Uterus (tissue), 4 donors: ENCODE measurements at places on chromosomes 11 and 22. TPM values are rescaled to one million over a fixed set of nuclear protein-coding genes. Genes with fewer than 3 reads are reported as not detected.
A peak's percentile ranks its signal among the peaks of the same experiment; 100 is the strongest.

The CCDC15 gene
- total RNA-seq, result 1.5 TPM

The APOA5 gene
- total RNA-seq, result not detected

The LSP1 gene
- 22.6 TPM for total RNA-seq

The CYB561A3 gene
- 11.3 TPM for total RNA-seq

The DLG2 gene
- total RNA-seq, result 16.8 TPM

The TTC36 gene
- 1.8 TPM for total RNA-seq

The SDF2L1 gene
- 22.4 TPM for total RNA-seq

The BACE1 gene
- total RNA-seq, result 103 TPM

The NPTXR gene
- total RNA-seq, result 24.1 TPM

The CAVIN3 gene
- total RNA-seq, result 129 TPM

The RTN4R gene
- 12.9 TPM for total RNA-seq

The ARL2 gene
- 104 TPM for total RNA-seq

The RFPL2 gene
- not detected for total RNA-seq

- DNase-seq, result peak; percentile 13
These were observed 41.8 kb upstream of the TH start for GRCh38 chr11:2213384-2213842.

DNA sequence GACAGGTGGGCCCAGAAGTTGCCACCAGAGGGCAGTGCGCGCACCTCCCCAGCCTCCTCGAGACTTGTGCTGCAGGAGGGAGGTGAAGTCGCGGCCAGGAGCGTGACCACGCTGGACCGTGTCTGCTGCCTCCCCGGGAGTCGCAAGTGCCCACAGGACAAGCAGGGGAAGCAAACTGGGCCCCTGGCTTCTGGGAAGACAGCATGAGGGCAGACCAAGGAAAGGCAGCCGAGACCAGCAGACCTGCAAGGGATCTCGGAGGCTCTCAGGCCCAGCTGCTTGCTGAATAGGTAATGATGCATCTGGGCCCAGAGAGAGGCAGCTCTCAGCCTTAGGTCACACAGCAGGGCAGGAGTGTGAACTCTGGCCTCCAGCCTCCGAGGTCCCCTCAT lies 17.0 kb upstream of the IL2RB start:
- peak; percentile 86 for DNase-seq

- DNase-seq, result peak; percentile 74
These were observed 75.3 kb downstream of the FBLN1 start for GRCh38 chr22:45577746-45578523.

DNA sequence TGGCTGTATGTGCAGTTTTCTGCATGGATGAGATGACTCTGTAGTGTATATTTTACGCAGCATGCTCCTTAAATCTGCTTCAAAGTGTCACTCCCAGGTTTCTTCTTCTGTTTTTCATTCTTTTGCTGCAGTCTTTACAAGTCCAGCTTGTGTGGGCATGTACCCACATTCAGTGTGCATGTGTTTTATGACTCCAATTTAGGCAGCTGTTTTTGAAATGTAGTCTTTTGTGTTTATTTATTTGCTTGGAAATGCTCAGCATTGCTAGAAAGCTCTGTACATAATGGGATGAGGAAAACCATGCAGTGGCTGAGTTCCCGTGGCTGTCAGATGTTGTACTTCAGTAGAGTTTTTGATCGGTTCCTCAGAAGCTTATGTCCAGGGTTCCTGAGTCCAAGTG lies 138.5 kb downstream of the ARHGAP42 start:
- no peak for DNase-seq

DNA sequence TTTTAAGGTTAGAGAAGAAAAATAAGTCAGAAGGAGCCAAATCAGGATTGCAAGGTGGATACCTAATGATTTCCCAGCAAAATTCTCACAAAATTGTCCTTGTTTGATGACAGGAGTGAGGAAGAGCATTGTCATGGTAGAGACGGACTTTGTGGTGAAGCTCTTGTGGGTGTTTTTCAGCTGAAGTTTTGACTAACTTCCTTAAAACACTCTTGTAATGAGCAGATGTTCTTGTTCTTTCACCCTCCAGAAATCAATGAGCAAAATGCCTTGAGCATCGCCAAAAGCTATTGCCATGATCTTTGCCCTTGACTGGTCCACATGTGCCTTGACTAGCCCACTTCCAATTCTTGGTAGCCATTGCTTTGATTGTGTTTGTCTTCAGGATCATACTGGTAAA lies 20.0 kb downstream of the CALCB start:
- no peak for DNase-seq

DNA sequence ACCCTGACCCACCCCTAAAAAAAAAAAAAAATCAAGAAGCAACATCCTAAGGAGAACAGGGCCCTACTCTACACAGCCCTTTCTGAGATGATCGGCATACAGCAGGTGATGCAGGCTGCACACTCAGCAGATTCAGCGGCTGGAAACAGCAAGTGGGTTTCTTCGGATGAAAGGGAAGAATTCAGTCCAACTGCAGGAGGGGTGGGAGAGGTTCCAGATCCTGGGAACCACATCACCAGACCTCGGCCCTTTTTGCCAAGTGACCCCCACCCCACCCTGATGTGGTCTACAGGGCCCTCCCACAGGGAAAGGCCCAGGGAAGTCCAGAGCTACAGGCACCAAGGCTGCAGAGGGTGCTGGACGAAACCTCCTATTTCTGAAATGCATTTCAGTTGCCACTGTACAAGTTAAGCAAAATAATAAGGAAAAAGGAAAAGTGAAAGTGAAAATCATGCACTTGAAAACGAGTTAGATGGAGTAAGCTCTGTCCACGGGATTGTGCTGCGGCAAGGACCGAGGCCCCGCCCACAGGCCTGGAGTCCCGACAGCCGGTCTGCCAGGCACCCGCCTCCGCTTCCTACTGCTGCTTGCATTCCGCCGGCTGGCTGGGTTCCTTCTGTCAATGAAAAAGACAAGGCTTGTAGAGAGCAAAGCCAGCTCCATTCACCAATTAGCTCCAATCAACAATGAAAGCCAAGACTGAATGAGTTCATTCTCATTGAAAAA lies 16.0 kb upstream of the PHLDA2 start:
- DNase-seq, result peak; percentile 89

DNA sequence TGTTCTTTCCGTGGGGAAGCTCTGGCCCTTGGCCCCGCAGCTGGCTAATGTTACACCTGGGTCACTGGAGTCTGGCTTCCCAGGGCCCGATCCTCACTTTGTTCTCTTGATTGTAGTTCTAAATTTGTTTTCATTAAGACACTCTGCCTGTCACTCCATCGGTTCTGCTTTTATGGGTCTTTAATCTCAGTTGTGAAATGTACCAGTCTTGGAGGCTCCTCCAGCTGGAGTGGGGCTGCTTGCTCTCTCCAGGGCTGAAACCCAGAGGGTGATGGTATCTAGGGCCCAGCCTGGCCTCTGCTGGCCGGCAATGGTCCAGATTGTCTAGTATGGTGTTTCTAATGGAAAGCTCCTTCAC lies 352.9 kb downstream of the TENM4 start:
- DNase-seq, result no peak

DNA sequence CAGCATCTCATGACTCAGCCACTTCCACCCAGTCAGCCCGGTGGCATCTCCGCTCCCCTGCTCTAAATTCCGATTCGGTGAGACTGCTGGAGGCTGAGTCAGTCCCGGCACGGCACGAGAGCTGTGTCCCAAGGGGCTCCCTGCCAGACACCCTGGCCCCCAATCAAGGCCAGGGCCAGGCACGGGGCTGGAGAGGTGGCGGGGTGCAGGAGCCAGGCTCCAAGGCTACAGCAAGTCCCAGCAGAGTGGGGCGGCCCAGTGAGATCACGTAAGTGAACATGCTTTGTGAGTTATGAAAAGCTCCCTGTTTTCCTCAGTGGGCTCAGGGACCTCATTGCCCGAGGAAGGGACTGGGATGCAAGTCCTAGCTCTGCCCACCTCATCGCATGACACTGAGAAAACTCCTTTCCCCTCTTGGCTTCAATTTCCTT lies 3.0 kb downstream of the C11orf68 start:
- DNase-seq, result peak; percentile 94

DNA sequence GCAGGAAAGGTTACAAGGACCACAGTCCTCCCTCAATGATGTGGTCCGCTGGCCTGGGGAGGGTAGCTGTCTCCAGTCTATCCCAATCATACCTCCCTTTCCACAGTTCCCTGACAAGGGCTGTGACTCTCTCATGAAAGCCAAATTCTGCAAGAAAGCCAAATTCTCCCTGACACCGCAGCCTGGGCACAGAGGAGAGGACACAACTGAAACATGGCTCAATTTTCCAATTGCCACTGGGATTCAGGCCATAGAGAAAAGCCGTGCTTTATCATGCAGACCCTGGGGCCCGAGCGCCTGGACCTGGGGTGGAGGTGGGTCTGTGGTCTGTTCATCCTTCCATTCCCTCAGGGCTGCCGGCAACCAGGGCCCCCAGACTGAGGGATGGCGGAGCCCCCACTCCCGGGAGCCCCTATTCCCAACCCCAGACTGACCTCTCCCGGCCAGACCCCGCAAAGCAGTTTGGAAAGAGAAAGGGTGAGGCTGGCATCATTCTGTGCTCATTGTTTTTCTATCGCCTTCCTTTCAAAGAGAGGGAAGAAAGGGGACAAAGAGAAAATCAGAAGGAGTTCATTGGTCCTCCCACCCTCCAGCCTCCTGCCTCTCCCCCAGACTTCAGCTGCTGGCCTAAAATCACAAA lies 239.5 kb downstream of the BUD13 start:
- DNase-seq, result no peak

DNA sequence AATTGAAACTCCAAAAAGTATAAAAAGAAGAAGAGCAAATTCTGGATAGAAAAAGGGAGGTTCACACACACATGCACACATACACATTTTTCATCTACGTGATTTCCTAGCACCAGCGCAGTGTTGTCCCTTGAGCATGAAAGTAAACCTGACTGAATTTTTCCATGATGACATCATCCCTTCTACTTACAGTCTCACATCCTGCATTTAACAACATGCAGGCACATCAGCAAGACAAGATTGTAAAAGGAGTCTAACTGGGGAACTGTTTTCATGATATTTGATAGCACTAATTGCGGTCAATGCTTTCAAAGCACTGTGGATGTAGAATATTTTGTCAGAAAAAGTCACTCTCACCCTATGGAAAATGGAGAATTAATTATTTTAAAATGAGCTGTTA lies 36.6 kb downstream of the GAS2 start:
- DNase-seq, result no peak

DNA sequence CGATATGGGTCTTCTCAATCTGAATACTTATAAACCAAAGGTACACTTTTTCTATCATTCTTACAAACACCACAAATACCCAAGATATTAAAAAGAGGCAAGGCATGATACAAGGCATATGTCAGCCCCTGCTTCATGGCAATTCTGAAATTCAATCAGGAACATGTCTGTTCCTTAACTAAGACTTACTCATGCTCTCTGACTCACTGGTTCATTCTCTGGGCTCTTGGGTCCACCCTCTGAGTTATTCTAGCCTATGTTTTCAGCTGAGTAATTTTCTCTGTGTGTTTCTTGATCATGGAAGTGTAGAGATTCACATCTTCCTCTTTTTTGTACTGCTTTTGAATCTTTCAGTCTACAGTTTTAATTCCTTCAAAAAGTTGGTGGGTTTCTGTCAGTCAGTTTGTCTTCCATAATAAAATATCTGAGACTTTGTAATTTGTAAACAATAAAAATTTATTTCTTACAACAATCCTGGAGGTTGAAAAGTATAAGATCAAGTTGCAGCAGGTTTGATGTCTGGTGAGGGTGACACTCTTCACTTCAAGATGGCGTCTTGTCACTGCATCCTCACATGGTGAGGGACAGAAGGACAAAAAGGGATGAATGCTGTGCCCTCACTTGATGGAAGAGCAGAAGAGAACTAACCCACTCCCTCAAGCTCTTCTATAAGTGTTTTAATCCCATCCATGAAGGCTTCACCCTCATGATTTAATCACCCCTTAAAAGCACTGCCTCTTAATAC lies 211.7 kb downstream of the FAM76B start:
- no peak for DNase-seq

- no peak for DNase-seq
These were observed 22.1 kb downstream of the FAM76B start for GRCh38 chr11:95767498-95767897.

GRCh38 chr11:74707182-74707581 lies 24.0 kb downstream of the CHRDL2 start:
- DNase-seq, result no peak
